ENCODE measurements at places on chromosomes 5 and 9.
A peak's percentile ranks its signal among the peaks of the same experiment; 100 is the strongest.

DNA sequence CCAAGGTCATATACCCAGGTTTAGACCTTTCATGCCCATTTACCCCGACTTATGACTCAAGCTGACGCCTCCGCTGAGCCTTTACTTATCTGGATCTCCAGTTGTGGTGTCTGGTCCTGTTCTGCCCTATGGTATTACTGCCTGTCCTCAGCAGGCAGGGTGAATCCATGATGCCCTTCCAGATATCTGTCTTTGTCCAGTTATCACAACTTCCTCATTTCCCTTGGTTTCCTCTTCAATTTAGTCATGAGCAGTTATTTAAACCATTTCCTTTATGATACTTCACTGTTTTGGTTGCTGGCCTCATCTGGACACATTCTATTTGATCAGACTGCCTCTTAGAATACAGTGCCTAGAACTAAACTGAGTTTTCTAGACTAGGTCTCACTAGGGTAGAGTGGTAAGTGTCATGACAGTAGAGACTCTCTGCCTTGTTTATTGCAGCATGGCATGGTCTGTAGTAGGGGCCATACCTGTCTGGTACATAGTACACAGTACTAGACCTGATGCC is 93.3 kb downstream of the MELK start:
- no peak for DNase-seq

DNA sequence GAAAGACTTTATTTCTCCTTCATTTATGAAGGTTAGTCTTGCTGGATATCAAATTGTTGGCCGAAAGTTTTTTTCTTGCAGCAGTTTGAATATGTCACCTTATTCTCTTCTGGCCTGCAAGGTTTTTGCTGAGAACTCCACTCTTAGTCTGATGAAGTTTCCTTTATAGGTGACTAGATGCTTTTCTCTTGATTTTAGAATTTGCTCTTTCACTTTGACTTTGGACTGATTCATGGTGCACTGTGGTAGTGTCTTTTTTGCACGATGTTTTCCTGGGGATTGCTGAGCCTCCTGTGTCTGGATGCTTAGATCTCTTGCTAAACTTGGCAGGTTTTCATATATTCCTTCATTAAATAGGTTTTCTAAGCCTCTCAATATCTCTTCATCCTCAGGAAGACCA is 12.4 kb downstream of the AHRR start:
- no peak for DNase-seq

GRCh38 chr9:4182831-4183230 is 117.0 kb downstream of the GLIS3 start:
- no peak for DNase-seq

GRCh38 chr5:143427122-143427735 is 23.7 kb upstream of the NR3C1 start:
- DNase-seq: no peak

DNA sequence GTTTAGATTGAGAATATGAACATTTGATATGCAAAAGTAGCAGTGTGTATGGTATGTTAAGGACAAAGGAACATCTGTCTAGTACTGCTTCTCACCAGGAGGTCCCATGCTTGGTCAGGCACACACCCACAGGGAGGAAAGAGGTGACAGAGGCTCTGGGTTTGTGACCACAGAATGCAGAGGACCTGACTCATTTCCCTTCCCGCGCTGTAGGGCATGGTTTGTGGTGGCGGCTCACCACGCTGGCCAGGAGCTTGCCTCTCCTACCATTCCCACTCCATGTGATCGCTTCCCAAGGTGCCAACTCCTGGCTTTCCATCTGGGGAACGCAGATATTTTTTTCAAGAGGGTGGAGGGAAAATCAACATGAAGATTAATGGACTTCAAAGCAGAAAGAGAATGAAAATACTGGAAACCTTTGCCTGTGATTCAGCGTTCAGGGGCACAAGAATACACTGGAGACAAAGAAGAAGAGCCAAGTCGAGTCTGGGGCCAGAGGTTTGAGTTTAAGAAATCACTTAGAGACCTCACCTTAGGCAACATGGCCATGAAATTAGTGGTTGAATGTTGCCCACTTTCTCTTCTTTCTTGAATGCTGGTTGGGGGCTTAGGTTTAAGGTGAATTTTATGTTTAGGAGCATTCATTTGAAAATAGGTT is 477.8 kb downstream of the CCDC171 start:
- peak; percentile 59 for DNase-seq

- DNase-seq: no peak
Measured at GRCh38 chr5:14777932-14778791, 93.4 kb downstream of the ANKH start.

- no peak for DNase-seq
Measured at GRCh38 chr5:2103940-2104339, 221.2 kb upstream of the IRX4 start.
